ENCODE measurements at places on chromosomes 5 and 9.

DNA sequence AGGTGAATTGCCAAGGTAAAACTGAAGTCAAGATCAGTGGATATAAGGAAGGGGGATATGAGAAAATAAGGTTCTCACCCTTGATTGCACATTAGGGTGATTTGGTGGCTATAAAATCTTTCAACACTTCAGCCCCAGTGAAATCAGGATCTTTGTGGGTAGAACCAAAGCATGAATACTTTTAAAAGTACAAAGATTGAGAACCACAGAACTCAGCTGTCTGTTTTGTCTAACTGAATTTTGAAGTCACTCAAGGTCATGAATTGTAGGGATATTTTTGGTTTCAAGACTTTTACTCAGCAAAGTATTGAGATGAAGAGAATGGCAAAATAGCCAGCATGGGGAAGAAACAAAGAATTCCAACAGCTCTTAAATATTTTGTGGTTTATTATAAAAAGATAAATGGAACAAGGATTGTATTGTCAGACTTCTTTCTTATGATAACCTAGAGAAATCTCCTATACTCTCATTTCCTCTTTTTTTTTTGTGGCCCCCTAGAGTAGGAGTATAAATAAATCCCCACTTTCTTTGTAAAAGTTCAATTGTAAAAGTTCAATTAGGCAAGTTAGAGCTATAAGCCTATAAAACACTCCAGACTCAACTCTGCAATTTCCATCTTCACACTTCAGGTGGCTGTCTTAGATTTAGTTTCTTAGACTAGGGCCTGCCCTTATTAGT lies 272.9 kb downstream of the PDE4D start:
- DNase-seq, result no peak

GRCh38 chr9:109301012-109301411 lies 19.8 kb downstream of the EPB41L4B start:
- DNase-seq, result no peak

- DNase-seq, result no peak
Observed at GRCh38 chr9:131423171-131423581, 29.3 kb downstream of the PRRC2B start.

DNA sequence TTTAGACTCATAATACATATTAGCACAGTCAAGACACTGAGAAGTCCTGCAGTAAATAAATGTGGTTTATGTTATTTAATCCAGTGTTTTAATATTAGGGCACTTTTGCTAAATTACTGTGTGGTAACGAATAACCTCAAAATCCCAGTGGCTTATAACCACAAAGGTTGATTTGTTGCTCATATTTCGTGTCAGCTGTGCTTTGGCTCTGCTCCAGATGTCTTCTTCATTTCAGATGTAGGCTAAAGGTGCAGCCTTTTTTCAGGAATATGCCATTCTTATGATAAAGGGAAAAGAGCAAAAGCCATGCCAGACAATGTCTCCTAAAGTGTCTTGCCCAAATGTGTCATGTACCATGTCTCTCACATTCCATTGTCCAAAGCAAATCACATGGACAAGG lies 144.8 kb downstream of the BRINP1 start:
- no peak for DNase-seq

DNA sequence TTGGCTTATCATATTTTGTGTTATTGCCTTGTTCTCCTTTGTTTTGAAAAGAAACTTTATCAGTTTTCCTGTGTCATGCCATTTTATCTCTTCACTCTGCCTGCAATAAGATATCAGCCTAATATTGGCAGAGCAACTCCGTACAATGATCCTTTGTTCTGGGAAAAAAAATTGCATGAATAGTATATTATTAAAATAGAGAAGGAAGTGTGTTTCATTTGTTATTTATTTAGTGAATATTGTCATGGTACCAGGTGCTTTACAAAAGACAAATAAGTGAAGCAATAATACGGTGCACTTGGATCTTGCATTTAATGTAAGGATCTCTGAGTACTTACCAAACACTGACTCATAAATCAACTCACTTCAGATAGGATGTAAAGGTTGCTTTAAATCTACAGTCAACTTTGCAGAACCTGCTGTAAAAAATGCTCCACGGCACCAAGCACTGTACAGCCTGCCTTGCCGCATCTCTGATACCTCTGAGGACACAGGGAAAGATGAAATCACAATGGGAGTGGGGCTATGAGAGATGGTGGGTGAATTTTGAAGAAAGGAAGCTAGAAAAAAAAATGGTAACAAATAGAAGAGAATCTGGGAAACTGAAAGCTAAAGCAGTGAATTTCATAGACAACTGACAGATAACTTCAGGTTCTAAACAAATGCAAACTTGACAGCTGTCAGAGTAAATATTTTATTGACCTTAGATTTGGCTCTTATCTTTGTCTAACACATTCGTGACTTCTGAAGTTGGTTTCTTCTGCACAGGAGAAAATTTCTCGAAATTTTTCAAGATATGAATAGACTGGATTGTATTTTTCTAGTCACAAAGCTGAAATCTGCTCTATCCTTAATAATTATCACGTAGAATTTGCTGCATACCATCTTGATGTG lies 232.1 kb downstream of the ENC1 start:
- DNase-seq, result no peak

GRCh38 chr5:51395666-51396356 lies 12.6 kb downstream of the ISL1 start:
- DNase-seq, result no peak

DNA sequence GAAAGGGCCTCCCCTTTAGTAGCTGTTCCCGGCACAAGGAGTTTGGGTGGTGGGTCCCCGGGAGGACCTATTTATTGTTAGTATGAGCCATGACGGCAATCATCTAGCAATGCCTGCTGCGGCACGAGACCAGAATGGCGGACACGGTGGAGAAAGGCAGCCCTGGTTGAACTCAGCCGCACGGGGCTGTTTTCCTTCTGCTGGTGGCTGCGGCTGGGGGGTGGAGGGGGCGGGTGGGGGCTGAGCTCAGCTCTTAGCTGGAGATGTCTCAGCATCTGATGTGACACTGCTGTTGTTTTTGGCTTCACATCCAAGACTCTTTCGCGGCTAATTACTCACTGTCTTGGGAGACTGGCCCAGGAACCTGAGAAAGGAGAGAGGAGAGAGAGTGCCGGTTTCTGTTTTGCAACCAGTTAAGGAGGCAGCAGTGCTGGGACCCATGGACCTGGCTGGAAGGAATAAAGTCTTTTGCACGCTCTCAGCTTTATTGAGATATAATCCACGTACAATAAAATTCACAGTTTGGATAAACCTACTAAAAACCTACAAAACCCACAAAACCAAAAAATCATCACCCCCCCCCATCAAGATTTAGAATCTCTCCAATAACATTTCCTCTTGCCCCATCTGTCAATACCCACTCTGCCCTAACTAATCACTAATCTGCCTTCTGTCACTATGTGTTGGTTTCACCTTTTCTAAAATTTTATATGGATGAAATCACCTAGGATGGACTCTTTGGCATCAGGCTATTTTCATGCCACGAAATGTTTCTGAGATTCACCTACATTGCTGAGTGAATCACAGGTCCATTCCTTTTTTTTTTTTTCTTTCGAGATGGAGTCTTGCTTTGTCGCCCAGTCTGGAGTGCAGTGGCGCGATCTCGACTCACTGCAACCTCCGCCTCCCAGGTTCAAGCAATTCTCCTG lies 81.8 kb upstream of the NEURL1B start:
- no peak for DNase-seq

DNA sequence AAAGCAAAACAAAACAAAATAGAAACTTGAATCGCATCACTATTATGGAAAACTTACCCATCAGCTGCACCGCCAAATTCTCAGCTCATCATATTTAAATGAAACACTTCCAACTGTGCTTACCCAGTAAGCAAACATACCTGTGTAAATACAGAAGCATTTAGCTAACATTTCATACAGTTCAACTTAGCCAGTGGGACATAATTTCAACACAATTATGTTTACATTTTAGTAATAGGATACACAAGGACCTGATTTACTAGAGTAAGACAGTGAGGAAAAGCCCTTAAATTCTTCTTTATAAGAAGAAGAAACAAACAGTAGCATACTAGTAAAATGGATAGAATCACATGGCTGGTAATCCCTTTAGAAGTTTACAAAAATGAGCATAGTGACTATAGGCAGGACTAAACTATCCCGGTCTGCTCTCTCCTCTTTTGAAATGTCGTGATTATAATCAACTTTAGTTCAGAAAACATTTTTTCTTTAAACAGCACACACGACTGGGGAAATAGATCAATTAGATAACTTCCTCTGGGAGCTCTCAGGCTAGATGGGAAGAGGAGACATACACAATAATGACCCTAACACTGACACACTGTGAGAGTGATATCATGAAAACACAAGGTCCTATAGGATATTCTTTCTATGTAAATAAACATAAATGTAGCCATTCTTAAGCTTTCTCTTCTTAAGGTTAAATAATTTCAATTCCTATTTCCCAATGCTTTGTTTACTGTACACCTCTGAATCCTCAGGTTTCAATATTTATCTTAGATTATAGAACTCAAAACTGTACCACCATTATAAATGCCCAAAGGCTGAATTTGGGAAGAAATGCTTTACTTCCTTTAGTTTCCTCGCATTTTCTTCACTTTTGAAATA lies 15.9 kb upstream of the CDC20B start:
- DNase-seq, result no peak

DNA sequence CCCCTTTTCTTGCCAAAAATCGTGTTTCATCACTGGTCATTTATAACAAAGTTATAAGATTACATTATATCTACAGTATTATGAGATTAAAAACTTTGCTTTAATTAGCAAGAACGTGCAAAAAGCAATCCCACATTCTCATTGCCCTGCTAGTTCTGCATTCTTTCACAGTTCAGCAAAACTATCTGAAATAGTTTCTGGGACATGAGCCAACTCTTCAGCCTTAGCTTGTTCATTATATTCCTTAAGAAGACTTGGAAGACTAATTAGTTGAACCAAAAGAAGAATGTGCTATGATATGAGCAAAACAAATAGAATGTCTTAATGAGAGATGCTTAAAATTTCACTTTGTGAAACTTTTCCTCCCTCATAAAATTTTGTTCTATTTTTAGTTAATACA lies 76.7 kb downstream of the ITGA1 start:
- no peak for DNase-seq

GRCh38 chr5:12119657-12120056 lies 215.4 kb upstream of the CTNND2 start:
- DNase-seq, result no peak

DNA sequence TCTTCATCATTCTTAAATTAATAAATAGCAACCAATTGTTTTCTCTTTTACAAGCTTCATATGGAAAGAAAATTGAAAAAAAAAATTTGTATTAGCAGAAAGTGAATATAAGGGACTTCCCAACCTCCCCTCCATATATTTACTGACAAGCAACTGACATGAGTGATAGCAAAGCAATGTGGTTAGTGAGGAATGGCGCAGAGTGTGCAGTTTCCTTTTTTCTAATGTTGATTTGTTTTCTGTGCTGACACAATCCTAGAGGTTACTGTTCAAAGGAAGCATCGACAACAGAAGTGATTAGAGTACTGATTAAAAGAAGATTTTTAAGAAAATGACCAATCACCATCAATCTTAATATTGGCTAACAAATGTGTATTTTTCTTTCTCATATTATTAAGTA lies 1.7 kb upstream of the PTGER4 start:
- DNase-seq, result no peak

All from stimulated activated CD8-positive, alpha-beta memory T cell treated with anti-CD3 and anti-CD28 coated beads, Interleukin-15, amount 100 ng/mL, for 4 hours (primary cell).